Activated naive CD8-positive, alpha-beta T cell treated with anti-CD3 and anti-CD28 coated beads, Interleukin-2, amount 50 U/mL, for 24 hours (primary cell): ENCODE measurements at places on chromosomes 4 and X.

GRCh38 chr4:48756689-48757220 lies 23.3 kb downstream of the FRYL start:
- H3K4me3 ChIP-seq = no peak overlapping the region
- peaks cover 12% of the 10 kb centered on the region for H3K36me3 ChIP-seq
- H3K27me3 ChIP-seq = no peaks in the 10 kb centered on the region
- DNase-seq = no peak
- no peak overlapping the region for H3K27ac ChIP-seq

DNA sequence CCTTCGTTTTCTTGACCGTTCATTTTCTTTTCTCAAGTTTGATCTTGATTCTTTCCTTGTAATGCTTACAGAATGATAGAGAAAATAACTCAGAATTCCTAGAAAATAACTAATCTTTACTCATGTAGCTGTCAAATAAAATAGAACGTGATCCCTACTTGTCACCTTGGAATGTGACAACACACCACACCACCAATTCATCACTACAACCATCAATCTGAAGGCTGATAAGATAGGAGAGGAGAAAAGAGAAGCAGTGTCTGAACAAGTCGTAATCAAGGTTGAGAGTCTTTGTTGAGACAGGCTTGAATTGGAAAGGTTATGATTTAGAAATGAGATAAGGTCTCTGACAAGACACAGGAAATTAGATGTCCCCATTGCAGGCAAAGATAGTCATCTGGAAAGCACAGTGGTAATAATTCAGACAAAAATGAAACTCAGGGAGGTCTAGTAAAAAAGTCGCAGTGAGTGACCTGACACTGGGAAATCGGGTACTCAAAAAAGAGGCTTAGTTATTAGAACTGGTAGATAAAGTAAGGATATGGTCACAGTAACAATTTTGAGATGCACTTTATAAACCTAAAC lies 456.2 kb downstream of the FAT4 start:
- no peak overlapping the region for H3K4me3 ChIP-seq
- DNase-seq = no peak
- H3K4me1 ChIP-seq = no peaks in the 10 kb centered on the region
- H3K36me3 ChIP-seq = no peaks in the 10 kb centered on the region

GRCh38 chr4:169253904-169254303 lies 16.9 kb downstream of the SH3RF1 start:
- no peak overlapping the region for H3K27ac ChIP-seq
- H3K27me3 ChIP-seq = peaks cover 10% of the 10 kb centered on the region
- no peak overlapping the region for H3K4me3 ChIP-seq

GRCh38 chr4:17554568-17554967 lies 22.4 kb upstream of the LAP3 start:
- DNase-seq = no peak
- no peak overlapping the region for H3K27ac ChIP-seq
- H3K36me3 ChIP-seq = no peaks in the 10 kb centered on the region
- H3K4me1 ChIP-seq = no peaks in the 10 kb centered on the region
- H3K27me3 ChIP-seq = peaks cover 7% of the 10 kb centered on the region

DNA sequence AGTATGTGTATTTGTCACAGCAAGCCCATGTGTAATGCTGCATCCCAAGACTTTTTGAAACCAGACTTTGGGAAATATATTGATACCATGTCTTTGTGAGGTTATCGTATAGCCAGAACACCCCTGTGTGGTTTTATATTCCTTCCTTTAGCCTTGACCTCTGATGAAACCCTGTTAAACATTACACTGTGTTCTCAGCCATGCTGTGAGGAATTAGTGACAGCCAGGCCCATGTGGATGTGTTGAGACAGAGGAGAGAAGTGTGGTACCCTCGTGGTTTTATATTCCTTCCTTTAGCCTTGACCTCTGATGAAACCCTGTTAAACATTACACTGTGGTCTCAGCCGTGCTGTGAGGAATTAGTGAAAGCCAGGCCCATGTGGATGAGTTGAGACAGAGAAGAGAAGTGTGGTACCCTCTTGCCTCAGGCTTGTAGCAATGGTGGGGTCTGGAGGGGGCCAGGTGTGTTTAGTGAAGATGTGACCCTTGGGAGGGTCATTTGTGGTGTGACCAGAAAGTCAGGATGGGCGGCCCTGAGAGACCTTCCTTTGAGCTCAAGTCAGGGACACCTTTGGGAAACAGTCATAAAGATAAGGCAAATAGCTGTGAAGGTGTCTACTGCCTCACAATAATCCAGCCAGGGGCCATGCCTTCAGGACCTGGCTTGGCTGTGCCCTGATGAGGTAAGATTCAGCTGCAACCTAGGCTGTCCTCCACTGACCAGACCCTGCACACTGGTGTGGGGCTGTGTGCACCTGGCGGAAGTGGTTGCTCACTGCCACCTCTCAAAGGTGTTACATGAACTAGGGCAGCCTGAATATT lies 110.0 kb downstream of the IRF2 start:
- H3K4me1 ChIP-seq = peaks cover 18% of the 10 kb centered on the region
- no peaks in the 10 kb centered on the region for H3K36me3 ChIP-seq
- H3K27me3 ChIP-seq = no peaks in the 10 kb centered on the region
- H3K27ac ChIP-seq = no peak overlapping the region
